ENCODE measurements at places on chromosomes 3 and 15.

- DNase-seq = no peak
Observed at GRCh38 chr3:179265875-179266274, 15.0 kb upstream of the KCNMB3 start.

DNA sequence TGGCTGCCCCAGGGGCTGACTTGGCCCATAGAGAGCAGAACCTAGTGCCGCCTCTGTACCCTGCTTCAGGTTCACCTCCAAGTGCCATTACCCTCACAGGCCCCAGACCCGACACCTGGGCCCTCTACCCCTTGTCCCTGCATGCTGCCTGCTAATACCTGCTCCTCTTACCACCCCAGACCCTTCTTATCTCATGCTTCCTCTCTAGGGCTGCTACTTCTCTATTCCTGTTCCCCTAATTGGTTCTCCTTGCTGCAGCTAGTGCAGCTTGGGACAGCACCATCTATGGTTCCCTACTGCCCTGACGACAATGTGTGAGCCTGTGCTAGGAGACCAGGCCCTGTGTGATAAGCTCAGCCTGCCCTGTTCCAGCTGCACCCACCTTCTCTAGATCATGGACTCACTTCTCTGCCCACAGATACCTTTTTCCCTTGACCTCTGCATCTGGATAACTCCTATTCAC lies 15.3 kb downstream of the HDAC11 start:
- no peak for DNase-seq

- DNase-seq = no peak
Observed at GRCh38 chr15:88020806-88021205, 235.7 kb downstream of the NTRK3 start.

DNA sequence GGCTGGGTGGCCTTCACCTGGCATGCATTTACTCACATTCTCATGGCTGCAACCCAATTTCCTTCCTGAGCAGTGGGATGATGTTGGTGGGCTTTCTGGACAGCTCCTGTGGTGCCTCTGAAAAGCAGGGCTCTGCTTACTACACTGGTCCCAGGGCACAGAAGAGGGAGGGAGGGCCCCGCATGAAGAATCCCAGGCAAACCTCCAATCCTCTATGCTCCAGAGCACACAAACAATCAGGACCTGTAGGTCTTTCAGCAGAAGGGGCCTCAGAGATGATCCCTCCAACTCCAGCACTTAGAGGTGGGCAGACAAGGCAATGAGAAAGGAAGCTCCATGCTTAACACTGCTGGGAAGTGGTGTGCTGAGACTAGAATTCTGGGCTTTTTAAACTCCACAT lies 231.7 kb upstream of the ICE2 start:
- no peak for DNase-seq

DNA sequence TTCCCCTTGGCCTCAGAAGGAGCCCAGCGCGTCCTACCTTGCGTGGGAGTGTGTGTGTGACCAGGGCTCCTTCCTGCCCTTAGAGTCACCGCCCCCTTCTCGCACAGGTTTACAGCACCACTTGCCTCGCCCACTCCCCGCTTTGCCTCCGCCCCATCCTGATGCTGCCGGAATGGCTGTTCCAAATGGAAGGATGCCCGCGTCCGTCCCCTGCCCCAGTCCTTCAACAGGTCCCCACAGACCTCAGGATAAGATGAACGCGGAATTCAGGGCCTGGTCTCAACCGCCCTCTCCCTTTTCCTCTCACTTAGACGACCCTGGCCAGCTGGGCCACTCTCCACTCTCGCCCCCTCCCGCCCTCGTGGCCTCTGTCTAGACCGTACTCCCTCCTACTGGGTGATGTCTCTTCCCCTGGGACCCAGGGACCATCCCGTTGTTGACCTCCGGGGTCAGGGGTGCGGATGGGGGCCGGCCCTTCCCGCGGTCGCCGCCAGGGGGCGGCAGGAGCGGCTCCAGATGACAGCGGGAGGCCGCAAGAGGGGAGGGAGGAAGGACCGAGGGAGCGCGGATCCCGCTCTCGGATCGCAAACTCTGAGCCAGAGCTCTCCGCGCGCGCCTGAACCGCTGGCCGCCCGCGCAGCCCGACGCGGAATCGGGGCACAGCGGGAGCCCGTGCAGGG lies at the start of gene THSD4:
TSS of gene THSD4 (plus strand) at position 585 of the 680 bp plus-strand sequence.
- DNase-seq = no peak

- DNase-seq = peak; percentile 95
Observed at GRCh38 chr3:184448321-184449160, 68.7 kb downstream of the CHRD start.

DNA sequence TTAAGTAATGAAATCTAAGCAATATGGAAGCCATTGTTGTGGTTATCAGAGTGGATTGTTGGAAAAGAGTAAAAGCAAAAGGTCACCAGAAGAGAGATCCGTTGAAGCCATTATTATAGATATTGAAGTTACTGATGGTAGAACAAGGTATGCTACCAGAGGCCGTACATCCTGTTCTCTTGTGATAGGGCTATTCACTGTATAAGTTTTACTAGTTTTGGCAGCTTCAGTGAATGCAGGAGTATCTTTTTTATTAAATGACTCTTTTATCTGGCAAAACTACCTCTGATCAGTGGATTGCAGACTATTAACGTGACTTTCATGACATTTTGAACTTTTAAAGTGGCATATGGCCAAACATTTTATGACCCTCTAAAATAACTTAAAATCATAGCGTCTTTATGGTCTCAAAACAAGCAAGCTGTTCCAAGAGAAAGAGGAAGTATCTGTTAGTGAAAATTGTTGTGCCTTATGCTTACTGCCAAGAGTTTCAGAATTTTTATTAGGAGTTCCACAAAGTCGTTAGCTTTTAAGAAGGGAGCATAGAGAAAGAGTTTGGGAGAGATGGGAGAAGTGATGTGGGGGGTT lies 102.9 kb downstream of the LRRC49 start:
- no peak for DNase-seq

GRCh38 chr15:66369773-66370651 lies 13.5 kb upstream of the TIPIN start:
- no peak for DNase-seq

- peak; percentile 86 for DNase-seq
Observed at GRCh38 chr3:171446801-171447578, 13.2 kb downstream of the TNIK start.

- DNase-seq = no peak
Observed at GRCh38 chr15:35741395-35741794, 195.4 kb upstream of the DPH6 start.

DNA sequence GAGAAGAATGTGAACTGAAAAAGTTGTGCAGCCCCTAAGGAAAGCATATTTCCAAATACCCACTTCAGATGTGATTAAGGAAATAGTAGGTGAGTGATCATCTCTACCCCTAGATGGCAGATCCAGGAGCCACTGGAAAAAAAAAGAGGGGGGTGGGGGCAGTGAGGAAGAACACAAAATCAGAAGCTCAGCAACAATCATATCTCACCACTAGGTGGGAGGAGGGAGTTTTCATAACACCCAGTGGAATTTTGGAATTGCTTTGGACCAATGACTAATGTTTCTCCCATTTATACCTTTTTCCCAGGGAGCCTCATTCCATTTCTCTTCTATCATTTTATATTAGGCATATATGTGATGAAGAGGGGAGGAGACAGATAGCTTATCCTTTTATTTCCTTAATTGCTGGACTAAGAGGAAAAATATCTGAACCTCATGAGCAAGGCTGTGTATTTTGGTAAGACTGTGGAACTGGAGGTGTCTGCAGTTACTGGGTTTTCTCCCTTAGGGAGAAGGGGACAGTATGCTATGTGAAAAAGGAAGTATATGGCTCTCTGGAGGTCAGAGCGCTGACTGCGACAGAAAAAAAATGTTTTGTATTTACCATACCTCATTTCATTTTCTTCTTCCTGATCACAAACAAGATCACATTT lies 363.4 kb downstream of the GAP43 start:
- DNase-seq = no peak

DNA sequence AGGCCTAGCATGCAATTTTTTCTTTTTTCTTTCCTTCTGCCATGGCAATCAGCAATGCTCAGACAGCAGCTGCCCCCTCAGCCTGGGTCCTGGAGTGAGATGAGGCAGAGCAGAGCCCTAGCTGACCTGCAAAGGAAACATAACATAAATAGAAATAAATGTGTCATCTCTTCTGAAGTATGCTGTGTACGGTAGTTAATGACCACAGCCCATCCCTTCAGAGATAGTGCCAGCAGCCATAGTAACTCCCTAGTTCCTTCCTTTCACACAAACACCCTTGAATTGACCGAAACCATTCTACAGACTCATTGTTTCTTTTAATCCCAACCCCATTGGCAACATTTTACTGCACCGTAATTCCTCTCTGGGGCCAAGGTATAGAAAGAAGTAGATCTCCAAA lies 8.4 kb upstream of the CD47 start:
- DNase-seq = no peak

GRCh38 chr3:17505856-17506255 lies 236.6 kb downstream of the TBC1D5 start:
- DNase-seq = no peak

DNA sequence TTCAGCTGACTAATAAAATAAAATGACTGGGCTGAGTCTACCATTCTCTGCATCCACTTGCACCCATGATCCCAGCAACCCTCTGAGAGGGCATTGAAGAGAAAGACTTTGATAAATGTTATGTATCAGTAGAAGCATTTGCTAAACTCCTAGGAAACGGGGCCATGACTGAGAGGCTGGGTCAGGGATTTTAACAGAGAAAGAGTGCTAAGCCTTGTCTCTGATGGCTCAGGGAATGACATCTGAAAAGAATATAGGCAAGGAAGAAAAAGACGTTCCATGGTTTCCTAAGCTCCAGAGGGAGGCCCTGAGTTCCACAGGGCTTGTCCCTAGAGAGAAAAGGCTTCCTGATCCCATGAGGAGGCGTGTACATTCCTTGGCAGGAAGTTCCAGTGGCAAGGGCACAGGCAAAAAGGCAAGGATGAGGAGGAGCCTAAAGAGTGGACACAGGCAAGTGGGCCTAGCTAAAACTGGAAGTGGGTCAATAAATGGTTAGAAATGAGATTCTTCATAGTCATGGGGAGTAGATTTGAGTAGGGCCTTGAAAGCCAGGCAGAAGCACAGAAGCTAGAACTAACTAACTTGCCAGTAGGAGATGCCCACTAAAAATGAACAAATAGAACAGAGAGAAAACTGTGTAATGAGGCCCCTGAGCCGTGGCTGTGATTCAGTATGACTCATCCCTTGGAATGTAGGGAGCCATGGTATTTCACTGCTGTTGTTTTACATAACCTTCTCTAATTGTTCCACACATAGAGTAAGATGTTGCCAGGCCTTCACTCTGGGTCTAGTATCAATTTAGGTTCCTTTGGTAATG lies 44.9 kb upstream of the MANF start:
- peak; percentile 94 for DNase-seq

DNA sequence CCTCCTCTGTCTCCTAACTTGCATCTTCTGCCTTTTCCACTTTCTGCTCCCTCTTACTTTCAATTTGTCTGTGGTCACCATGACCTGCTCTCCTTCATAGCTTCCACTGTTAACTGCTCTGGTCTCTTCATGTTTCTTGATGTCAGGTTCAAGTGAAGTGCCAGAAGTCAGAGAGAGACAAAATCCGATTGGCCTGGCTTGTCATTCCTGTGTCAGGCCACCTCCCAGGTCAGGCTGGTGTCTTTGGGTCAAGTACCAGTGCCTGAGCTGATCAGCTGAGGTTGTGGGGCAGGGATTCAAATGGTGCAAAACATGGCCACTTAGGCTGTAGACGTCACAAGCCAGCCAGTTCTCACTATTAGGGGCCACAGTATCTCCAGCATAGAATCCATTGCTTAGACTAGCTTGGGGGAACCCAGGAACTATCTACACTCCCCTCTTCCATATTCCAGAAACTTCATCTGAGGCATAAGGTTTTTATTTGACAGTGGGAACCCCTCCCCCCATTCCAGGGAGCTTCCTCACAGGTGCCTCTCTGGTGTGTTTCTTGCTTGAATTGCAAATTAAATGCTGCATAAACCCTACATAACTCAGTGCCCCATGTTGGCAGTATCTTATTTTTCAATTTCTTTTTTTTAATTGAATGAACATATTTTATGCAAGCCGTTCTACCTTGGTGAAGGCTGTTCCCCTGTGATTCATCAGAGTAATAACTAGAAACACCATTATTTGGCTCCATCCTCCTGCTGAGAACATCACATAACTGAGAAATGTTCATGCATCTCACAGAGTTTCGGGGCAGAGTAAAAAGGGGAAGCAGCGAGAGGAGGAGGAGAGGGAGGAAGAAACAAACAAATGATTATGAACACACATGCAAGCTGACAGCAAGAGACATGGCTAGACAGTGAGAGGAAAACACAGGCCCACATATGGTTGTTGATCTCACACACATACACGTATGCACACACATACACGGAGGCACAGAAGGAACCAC lies 175.8 kb downstream of the TLE3 start:
- no peak for DNase-seq

GRCh38 chr15:40136470-40137302 lies 24.2 kb upstream of the BUB1B start:
- DNase-seq = no peak

DNA sequence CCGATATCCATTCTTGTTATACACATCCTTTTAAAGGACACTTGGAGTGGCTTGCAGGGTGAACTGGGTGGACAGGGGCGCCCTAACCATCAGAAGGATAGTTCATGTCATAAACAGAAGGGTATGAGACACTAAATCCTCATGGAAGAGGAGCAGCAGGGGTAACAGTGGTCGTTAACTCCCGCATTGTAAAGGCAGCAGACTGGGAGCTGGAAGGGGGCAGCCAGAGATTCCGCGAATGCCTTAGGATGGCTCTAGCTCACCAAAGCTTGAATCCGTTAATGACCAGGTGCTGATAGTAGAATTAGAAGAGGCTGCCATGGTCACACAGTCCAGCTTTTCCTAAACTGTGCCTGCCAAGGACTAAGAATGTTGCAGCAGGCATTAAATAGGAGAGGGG lies 85.2 kb upstream of the ANKRD34C start:
- no peak for DNase-seq

DNA sequence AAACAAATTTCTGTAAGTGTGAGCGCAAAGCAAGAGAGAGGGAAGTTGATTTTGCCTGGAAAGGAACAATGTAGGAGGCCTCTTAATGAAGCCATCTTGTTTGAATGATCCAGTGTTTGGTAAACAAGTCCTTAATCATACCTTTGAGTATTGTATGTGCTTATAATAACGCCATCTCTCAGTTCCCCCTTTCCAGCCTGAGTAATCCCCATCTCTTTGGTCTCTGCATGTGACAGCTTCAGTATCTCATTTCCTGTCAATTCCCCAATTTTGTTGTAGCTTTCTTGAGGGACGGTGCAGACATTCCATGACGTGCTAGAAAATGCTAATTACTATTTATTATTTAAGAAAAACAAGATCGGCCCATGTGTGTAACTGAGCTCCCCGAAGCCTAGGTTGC lies 349.3 kb upstream of the NR2F2 start:
- DNase-seq = no peak

GRCh38 chr15:50182219-50183013 lies 420 bp downstream of the SLC27A2 start:
- DNase-seq = no peak

GRCh38 chr3:55795746-55796145 lies 308.6 kb upstream of the WNT5A start:
- no peak for DNase-seq

GRCh38 chr15:64816452-64816851 lies 9.0 kb downstream of the PIF1 start:
- no peak for DNase-seq

- DNase-seq = no peak
Observed at GRCh38 chr3:112845772-112846171, 892 bp downstream of the CD200R1L start.

Measured in HS-5 (cell line).